ENCODE measurements at places on chromosomes 12 and 14.

DNA sequence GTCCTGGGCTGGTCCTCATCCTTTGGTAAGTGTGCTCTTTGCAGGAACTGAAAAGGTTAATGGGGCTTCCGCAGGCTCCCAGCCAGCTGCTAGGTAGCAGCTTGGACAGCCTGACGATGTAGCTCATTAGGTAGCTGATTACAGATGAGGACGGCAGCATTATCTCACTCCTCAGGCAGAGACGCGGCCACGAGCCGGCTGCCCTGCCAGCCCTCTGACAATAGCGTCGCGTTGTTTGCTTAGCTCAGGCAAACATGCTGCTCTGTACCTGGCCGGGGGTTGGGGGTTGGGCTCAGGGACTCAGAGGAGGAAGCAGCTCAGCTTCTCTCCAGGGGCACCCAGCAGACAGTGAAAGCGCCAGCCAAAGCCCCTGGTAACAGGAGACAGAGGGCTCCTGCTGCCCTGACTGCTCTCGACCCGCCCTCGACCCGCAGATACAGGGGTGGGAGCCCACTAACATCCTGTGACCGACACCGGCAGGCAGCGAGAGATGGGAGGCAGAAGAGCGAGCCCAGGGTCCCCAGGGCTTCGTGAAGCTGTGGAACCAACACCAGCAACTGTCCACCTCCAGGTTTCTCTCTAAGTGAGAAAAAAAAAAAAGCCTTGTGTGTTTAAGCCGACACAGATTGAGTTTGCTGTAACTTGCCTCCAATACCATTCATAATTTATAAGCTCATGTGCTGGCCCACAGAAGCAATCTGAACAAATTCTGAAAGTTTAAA is 53.4 kb upstream of the DLK1 start:
- no peak for DNase-seq

GRCh38 chr12:65602253-65602609 is 222.1 kb upstream of the HMGA2 start:
- no peak for DNase-seq

- no peak for DNase-seq
Observed at GRCh38 chr14:22190411-22191191, 398.4 kb downstream of the DAD1 start.

DNA sequence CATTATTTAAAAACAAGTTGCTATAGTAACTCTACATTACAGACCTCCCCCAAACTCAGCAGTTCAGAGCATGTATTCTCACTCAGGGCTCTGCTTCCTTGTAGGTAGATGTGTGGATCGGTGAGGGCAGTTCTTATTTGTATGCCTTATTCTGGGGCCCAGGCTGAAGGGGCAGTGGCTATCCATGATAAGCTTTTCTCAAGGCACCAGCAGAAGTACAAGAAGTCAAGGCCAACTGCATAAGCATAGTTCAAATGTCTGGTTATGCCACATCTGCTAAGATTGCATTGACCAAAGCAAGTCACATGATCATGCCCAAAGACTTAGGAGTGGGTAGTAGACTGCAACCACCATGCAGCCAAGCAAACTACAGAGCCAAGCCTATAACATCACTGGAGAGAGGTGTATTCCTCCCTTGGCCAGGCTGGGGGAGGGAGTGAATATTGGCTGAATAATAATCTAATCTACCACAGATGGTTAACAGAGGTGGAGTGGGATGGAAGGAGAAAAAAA is 4.6 kb downstream of the PSEN1 start:
- DNase-seq: no peak
